ENCODE measurements at places on chromosomes 16 and 17.

DNA sequence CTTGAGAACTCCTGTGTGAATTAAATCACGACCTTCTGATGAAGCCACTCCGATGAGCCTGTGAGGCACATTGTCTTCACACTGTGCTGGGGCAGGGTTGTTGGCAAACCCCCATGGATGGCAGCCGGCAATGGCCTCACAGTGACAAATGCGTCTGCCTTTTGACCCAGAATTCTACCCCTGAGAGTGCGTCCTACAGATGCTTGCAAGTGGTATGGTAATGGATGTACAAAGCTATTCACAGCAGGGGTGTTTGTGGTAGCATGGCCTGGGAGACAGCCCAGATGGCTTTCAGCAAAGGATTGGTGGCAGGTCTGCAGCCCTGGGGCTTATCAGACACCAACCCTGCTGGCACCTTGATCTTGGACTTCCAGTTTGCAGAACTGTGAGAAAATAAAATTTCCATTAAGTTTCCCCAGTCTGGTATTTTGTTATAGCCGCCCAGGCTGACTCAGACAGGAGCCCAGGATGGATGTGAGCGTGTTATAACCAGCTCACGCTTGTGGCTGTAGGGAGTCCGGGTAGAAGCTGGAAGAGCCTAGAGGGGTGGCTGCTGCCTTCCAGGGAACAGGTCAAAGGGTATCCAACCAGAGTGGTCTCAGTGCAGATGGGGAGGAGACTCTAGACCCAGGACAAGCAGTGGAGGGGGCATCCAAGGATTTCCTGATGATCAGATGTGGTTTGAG is 10.1 kb downstream of the AFMID start:
- no peak for DNase-seq

DNA sequence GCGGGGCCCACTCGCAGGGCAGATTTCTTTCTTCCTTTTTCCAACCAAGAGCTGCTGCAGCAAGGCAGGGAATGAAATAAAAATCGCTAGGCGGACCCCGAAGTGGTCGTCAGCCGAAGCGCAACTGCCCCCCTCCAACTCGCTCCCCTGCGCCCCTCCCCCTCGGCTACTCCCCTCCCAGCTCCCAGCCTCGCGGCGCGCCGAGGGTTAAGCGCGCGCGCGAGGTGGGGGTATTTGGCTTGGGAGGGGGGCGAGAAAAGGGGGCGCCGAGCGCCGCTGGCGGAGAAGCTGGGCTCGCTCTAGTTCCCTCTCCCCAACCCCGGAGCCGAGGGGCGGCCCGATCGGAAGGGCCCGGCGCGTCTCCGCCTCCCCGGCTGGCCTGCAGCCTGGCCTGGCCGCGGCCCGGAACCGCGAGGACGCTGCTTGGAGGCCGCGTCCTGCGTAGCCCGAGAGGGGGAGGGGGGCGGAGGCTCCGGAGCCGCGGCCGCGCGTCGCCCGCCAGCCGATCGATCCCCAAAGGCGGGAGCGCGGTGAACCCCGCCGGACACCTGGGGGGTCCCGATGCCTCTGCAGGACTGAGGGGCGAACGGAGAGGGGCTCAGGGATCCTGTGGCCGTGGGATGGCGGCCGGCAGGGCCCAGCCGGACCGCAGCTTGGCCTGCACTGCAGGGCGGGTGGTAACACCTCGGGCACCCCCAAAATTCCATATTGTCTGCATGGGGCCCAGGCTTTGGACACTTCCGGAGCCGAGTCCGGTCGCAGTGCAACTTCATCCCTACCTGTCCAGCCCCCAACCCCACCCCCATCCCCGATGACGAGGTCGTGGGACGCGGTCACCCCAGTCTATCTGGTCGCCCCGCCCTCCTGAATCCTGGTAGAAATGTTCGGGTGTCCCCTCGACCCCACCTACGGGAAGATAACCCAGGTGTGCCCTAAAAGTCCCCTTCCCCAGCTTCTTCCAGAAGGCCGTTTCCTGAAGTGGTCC is 4.9 kb upstream of the CBX4 start:
- DNase-seq: no peak

DNA sequence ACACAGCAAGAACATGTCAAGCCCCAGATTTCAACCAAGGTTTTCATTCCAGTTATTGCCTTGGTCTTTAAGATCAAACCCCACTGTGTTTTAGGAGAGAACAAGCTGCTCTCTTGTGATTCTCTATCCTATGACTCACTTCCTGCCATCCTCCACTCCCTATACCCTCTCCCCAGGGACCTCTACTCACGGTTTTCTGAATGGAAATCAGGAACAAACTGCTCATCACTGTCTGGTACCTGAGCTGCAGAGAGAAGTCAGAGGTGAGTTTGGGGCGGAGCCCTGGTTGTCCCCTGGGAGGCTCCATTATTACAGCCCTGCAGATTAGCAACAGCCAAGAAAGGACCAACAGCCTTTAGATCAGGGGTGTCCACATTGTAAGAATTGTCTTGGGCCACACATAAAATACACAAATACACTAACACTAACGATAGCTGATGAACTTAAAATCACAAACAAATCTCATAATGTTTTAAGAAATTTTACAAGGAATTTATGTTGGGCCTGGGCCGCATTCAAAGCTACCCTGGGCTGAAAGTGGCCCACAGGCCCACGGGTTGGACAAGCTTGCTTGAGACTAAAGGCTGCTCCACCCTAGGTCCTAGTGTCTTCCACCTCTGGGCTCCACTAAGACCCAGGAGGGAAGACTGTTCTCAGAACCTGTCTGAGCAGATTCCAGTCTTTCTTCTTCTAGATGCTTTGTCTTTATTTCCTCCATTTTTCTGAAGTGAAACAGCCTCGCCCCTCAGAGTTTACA is 9.7 kb downstream of the ETV4 start:
- DNase-seq: no peak

- no peak for DNase-seq
Measured at GRCh38 chr16:69554495-69554894, 11.3 kb upstream of the NFAT5 start.

DNA sequence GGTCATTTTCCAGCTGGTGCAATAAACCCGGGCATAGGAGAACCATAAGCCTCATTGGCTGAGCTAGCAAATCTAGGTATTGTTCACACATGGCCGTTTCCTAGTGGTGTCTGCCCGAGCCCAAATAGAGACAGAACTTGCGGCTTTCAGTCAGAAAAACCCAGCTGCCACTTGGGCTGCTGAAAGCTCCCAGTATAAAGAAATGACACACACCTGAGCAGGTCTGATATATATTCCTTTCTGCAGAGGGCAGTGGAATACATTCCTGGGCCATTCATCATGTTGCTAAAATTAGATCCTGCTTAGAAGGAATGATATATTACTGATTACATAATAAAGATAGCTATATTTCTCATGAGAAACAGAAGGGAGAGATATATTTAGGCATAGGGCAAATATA is 83.9 kb upstream of the IRX5 start:
- no peak for DNase-seq

- DNase-seq: no peak
Measured at GRCh38 chr16:28062847-28063521, 530 bp downstream of the GSG1L start.

DNA sequence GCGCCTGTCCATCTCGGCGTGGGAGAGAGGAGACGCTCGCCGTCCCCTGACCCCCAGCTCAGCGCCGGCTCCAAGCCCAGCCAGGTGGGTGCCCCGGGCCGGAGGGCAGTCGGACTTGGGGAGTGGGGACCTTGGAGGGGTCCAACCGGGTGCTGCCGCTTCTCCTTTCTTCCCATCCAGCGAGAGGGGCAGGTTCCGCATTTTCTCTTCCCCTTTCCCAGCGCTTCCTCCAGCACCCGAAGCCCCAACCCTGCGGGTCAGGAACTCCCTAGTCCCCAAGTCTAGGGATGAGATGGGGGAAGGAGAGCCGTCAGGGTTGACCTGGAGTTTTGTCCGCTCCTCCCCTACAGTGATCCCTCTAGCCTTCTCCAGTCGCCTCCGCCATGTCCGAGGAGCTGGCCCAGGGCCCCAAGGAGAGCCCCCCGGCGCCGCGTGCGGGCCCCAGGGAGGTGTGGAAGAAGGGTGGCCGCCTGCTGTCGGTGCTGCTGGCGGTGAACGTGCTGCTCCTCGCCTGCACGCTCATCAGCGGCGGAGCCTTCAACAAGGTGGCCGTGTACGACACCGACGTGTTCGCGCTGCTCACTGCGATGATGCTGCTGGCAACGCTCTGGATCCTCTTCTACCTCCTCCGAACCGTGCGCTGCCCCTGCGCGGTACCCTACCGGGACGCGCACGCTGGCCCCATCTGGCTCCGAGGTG is at the start of gene OTOP2:
Gene OTOP2, plus strand, starts transcription at position 24 of the 699 bp plus-strand sequence. Its CDS starts 360 bp downstream, at position 384.
- DNase-seq: no peak

- no peak for DNase-seq
Measured at GRCh38 chr17:35094902-35095301, 24.8 kb downstream of the RAD51D start.

- DNase-seq: no peak
Measured at GRCh38 chr17:57625511-57625910, 119.6 kb downstream of the CCDC182 start.

GRCh38 chr17:6926667-6927066 is 69.2 kb upstream of the ALOX12 start:
- no peak for DNase-seq

DNA sequence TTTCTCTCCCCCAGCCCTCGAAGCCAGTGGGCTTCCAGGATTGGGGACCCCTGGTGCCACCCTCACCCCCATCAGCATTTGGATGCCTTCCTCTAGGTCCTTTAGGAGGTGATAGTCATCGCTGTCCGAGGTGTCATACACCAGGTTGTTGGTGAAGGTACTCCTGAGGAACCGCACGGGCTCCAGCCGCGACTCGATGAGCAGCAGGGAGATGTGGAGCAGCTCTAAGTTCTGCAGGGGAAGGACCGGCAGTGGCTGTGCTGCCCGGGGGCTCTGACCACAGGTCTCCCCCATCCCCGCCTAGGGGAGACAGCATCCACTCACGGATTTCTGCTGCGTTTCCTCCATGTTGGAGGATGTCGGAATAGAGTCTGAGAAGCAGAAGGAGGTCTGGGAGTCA is 962 bp downstream of the CSHL1 start:
- no peak for DNase-seq

DNA sequence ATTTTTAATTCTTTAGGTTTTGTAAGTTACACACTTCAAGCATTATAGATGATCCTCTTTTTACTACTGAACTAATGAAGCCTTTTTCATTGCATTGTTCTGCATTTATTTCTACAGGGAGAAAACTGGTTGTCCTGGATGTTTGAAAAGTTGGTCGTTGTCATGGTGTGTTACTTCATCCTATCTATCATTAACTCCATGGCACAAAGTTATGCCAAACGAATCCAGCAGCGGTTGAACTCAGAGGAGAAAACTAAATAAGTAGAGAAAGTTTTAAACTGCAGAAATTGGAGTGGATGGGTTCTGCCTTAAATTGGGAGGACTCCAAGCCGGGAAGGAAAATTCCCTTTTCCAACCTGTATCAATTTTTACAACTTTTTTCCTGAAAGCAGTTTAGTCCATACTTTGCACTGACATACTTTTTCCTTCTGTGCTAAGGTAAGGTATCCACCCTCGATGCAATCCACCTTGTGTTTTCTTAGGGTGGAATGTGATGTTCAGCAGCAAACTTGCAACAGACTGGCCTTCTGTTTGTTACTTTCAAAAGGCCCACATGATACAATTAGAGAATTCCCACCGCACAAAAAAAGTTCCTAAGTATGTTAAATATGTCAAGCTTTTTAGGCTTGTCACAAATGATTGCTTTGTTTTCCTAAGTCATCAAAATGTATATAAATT is 53.0 kb downstream of the TUBD1 start:
- DNase-seq: no peak

GRCh38 chr17:34245351-34245905 is 9.7 kb upstream of the CCL2 start:
- DNase-seq: no peak

DNA sequence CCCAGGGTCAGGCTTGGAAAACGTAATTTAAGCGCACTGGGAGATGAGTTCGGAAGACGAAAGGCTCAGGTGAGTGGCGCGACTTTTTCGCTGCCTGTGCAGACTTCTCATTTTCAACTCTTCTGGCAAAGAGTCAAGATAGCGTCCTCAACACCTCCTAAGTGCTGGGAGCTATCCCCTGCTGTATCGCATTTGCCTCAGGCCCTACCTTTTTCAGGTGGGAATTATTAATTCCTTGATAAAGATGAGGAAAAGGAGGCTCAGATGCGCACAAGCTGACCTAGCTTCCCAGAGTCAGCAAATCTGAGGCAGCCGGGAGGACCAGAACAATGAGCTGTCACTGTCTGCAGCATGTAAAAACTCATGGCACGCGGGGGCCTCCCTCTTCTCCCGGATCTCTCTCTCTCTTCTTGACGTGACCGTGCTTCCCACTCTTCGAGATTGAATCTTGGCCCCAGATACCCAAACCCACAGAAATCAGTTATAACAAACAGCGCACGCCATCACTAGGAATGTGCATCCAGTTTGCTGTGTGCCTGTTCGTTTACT is 512 bp upstream of the ADAMTS18 start:
- no peak for DNase-seq

GRCh38 chr16:87160234-87160636 is 157.0 kb downstream of the C16orf95 start:
- no peak for DNase-seq

DNA sequence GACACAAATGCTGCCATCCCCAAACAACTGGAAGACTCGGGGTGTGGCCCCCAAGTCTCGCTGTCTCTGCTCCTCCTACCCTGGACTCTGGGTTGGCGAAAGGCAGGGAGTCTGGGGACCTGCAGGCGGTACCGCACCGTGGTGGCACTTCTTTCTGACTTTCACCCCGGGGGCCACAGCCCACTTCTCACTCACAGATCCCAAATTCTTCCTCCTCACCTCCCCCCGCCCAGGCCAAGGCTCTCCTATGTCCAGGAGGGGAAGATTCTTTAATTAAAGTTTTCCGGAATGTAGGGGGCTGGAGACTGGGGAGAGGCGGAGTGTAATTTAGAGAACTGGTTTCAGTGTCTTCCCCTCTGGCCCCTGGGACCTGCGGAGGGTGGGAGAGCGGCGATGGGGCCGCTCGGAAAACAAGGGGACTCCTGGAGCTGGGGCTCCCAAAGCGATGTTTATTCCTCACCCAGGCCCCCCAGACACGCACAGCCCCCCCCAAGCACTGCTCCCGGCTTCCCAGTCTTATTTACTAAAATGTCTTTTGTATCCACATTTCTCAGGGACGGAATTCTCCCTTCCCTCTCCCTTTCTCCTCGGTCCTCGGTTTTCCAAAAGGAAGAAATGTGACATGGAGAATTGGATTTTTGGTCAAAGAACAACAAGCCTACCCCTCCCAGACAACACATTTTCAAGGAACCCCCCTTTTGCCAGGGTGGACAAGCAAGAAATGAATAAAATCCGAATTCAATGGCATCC is 1.2 kb downstream of the WNT3 start:
- DNase-seq: no peak

GRCh38 chr17:81053041-81053970 is 18.4 kb downstream of the BAIAP2 start:
- DNase-seq: no peak

DNA sequence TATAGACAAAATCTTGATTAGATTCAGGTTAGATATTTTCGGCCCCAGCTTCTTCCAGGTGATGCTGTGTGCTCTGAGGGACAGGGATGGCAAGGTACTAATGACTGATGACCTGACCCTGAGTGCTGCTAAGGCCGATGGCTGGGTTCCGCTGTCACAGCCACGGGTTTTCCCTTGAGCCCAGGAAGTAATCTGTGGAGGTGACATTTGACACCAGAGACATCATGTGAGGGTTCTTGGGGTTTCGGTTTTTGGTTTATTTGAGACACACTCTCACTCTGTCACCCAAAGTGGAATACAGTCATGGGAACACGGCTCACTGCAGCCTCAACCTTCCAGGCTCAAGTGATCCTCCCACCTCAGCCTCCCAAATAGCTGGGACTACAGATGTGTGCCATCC is 9.8 kb downstream of the OTOP3 start:
- no peak for DNase-seq

Data from activated CD4-positive, alpha-beta memory T cell treated with anti-CD3 and anti-CD28 coated beads, Interleukin-2, amount 10 ng/mL, durations not matched to agents 7 days and 5 days (primary cell).